ENCODE measurements at places on chromosomes 1 and 21. TPM values are rescaled to one million over a fixed set of nuclear protein-coding genes. Genes with fewer than 3 reads are reported as not detected.

DNA sequence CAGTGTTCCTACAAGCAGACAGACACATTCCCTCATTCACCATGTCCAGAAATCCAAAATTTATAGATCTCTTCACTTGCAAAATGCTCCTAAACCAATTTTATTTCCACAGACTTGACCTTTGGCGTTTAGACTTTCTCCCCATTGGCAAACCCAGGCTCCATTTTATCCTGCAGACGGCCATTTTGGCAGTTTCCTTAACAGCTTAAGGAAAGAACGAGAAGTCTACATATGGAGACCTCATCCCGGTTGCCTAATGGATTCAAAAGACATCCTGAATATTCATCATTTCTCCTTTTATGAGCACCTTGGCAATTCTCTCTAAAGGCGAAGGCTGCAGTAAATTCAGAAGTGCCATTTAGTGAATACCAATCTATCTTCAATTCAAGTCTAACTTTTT, 132.9 kb downstream of the HLX start:
- no peak for DNase-seq

GRCh38 chr1:58652651-58653184, 47.1 kb downstream of the MYSM1 start:
- peak; percentile 24 for DNase-seq

GRCh38 chr21:30839304-30839703, 9.7 kb upstream of the KRTAP7-1 start:
- no peak for DNase-seq

- no peak for DNase-seq
Observed at GRCh38 chr1:157025856-157026255, 19.7 kb downstream of the ARHGEF11 start.

DNA sequence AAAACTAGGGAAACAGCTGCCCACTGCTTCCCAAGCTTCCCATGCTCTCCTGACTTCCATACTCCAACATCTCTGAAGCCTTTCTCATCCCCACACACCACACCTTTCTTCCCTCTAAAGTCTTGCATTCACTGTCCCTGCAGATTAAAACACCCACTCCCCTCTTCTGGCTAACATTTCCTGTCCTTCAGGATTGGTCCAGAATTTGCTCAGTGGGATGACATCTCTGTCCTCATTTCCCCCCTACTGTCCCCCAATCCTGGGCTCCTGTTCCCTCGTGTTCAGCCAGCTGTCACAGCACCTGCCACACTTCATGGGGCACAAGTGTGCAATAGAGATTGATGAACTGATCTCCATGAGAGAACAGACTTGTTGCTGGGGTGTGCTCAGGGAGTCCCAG, 82.7 kb downstream of the KCND3 start:
- no peak for DNase-seq

GRCh38 chr1:95742591-95743089, 508.6 kb downstream of the RWDD3 start:
- no peak for DNase-seq

- DNase-seq: no peak
Observed at GRCh38 chr1:164647211-164647610, 88.2 kb downstream of the PBX1 start.

GRCh38 chr21:33682992-33683627, 40.8 kb downstream of the ITSN1 start:
- no peak for DNase-seq

DNA sequence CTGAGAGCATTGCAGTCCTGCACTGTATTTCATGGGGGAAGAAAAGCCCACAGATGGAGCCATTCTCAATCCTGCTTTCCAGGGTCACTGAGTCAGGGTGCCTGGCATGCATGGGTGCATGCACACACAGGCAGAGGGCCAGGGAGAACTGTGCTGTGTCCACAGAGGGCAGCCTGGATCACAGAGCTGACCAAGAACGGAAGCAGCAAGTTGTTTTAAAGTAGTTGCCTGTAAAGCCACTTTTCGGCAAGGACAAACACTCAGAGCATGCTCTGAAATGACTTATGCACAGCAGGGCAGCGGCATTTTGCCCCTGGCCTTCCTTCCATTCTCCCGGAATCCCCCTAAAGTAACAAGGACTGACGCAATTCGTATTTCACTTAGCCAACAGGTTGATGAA, 3.6 kb downstream of the ERG start:
- no peak for DNase-seq

LCE1D gene
- total RNA-seq: not detected

SNX7 gene
- 17.0 TPM for total RNA-seq

RGS7 gene
- not detected for total RNA-seq

OR2L5 gene
- total RNA-seq: not detected

SNX27 gene
- total RNA-seq: 21.3 TPM

SYT6 gene
- not detected for total RNA-seq

ODF2L gene
- total RNA-seq: 32.9 TPM

GPR153 gene
- total RNA-seq: 19.8 TPM
